Fibroblast of skin of right quadriceps (primary cell): ENCODE measurements at places on chromosomes 7 and 10.

- DNase-seq: no peak
Observed at GRCh38 chr10:123357421-123357930, 203.3 kb downstream of the BUB3 start.

DNA sequence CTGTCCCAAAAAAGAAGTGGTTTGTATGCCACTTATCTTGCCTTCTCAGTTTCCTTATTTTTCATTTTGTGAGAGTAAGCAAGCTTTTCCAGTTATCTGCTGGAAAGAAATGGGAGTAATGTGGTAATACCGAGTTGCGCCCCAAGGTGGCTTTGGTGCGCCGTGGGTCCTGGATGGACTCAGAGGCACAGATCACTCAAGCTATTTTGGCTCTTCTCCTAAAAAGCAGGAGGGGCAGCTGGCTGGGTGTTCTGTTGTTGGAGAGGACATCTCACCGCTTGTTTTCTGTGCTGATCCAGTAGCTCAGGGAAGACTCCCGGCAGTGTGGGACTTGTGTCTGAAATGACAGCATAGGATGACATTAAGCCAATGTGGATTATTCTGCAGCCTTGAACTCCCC is 16.4 kb downstream of the PRKRIP1 start:
- DNase-seq: no peak

DNA sequence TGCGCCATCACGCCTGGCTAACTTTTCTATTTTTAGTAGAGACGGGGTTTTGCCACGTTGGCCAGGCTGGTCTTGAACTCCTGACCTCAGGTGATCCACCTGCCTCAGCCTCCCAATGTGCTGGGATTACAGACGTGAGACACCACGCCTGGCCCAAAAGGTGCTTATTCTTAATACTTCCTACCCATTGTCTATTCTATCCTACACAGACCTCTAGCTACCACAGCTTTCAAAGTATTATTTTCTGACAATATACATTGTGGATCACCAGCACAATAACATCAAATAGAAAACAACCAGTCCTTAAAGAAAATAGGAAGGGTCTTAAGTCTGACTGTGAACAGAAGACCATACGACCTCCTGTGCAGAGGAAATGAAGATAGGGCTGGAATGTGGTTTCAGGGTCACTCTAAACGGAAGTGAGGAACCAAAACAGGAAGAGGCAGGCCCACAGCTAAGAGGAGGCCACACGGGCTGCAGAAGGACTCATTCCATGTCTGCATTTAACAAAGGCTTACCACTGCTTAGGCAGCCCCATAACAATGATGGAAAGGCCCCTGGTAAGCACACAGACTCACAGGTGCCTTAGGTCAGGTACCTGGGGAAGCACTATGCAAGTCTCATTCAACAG is 115.2 kb downstream of the ZFAND4 start:
- DNase-seq: no peak

GRCh38 chr7:134315679-134316538 is 821 bp downstream of the SLC35B4 start:
- DNase-seq: peak; percentile 26

- peak; percentile 76 for DNase-seq
Observed at GRCh38 chr10:90674928-90675327, 182.9 kb downstream of the HTR7 start.

- no peak for DNase-seq
Observed at GRCh38 chr7:105127179-105127578, 113.2 kb downstream of the KMT2E start.

DNA sequence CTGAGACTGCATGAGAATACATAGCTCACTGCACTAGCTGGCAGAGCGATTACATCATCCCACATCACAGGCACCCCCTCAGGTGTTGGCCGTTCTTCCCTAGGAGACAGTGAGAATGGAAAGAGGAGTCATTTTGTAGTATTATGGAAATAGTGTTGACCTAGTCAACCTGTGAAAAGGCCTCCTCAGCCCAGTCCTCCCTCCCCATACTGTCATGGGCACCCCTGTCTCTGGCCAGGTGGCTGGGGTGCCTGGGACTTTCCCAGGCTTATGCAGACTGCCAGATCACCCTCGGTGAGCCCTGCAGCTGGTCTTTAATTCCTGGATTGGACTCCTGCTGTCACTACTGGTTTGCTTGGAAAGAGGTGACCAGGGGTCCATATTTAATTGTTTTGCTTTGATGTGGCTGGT is 4.0 kb downstream of the INPP5A start:
- DNase-seq: no peak

GRCh38 chr7:21944616-21945453 is 864 bp downstream of the CDCA7L start:
- peak; percentile 18 for DNase-seq

DNA sequence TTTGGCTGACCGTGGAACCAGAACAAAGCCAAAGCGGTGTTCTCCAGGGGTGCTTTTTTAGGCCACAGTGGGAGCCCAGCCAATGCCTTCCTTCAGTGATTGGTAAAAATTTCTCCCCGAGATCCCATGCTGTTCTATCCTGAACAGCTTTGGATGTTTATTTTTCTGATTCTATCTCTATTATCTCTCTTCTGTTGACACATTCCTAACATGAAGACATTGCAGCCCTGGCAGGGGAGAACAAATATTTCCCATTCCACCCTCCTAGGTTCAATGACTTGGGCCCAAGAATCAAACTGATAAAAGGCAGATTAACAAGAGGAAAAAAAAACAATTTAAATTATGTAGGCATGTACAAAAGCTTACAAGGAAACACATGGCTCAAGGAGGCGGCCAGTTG is 162.7 kb downstream of the PFKFB3 start:
- no peak for DNase-seq

DNA sequence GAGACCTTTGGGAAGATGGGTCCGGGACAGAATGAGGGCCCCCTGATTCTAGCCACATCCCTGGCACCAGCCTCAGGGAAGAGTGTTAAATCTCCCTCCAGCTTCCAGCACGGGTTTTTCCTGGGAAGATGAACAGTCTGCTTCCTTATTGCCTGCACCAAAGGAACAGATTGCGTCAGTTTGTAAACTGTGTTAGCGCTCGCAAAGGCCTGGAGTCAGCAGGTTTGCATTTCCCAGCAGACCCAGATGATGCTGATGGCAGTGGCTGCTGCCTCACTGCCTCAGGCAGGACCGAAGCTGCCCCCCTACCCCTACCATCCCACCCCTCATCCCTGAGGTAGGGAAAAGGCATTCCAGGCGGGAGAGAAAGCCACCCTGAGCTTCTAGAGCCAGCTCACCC is 34.6 kb upstream of the LRRC4 start:
- no peak for DNase-seq

DNA sequence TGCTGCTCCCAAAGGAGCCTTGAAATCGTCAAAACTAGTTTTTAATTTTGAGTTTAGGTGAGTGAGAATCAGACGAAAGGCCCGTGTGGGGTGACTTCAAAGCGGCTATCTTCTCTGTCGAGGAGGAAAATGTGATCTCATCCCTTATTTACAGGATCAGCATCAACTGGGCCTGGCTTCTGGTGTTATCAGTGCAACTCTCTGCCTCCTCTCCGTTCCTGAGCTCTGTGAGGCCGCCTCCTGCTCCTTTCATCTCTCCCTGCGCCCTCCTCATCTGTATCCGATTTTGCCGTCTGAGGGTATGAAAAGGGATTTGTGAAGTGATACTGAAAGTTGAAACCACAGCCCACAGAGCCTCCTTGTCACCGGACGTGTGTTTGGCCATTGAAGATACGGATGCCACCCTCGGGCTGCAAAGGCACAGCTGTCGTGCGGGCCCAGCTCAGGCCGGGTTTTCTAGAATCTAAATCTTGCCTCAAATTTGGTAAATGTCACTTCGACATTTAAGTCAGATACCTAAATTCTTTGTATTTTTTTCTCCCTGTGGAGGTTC is 408.7 kb upstream of the ADARB2 start:
- no peak for DNase-seq

DNA sequence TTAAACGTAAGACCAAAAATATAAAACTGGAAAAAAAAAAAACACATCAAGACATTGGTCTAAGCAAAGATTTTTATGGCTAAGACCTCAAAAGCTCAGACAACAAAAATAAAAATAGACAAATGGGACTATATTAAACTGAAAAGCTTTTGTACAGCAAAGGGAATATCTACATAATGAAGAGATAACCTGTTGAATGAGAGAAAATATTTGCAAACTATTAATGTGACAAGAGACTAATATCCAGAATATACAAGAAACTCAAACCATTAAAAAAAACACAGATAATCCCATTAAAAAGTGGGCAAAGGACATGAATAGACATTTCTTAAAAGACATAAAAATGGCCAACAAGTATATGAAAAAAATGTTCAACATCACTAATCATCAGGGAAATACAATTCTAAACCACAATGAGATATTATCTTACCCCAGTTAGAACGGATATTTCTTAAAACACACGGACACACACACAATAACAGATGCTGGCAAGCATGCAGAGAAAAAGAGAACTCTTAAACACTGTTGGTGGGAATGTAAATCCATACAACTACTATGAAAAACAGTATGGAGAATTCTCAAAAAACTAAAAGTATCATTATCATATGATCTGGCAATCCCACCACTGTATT is 28.8 kb downstream of the CNOT4 start:
- DNase-seq: no peak

- DNase-seq: peak; percentile 9
Observed at GRCh38 chr10:48976196-48976595, 36.6 kb upstream of the LRRC18 start.

- DNase-seq: peak; percentile 31
Observed at GRCh38 chr10:43644252-43644651, 4.4 kb downstream of the ZNF32 start.

DNA sequence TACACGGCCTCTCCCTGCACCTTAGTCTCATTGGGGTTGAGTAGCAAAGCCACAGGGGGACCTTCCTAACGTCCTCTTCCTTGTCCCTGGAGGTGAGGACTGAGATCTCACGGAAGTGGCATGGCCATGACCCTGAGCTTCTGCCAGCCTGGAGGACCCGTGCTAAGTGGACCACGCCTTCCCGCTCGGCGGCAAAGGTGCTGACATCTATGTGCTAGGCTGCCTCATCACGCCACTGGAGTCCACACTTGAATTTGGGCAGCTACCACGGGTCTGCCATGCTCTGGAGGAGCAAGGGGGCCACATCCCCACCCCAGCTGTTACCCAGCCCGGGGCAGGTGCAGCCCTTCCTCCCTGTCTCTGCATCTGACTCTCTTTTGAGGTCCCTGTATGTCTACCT is 15.3 kb downstream of the GHRHR start:
- DNase-seq: no peak

DNA sequence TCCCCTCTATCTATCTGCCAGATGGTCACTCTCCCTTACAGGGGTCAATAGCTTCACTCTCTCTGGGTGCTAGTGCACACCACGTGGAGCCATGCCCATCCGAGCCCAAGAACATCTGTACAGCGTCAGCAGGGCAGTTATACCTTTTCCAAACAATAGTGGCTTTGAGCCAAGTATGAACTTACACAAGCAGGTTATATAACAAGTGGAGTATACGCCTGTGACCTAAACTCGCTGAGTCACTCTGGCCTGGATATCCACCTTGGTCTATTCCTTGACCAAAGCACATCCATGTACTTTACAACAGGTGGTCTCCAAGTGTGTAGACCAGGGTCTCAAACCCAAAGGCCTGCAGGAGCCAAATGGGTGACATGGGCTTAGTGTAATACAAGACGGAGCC is 20.3 kb downstream of the PLAC9 start:
- no peak for DNase-seq

GRCh38 chr10:77391605-77392235 is 245.9 kb downstream of the KCNMA1 start:
- DNase-seq: peak; percentile 94

DNA sequence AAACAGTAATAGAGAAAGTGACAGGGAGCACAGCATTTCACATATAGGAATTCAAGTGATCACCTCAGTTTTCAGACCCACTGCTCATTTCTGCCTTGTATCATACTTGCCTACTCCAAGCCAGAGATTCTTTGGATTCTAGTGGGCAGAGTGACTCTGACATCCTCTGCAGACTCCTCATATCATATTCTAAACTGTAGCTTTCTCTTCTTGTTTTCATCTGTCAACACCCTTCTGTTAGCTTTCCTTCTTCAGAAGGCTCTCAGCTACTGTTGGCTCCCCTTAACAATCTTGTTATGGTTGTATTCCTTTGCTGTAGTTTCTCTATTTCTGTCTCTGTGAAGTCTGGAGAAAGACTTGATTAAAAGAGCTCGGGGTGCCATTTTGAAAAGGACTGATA is 120.5 kb downstream of the CTNNA3 start:
- DNase-seq: no peak

GRCh38 chr10:123529146-123529760 is 136.9 kb upstream of the GPR26 start:
- no peak for DNase-seq

GRCh38 chr7:49630513-49630912 is 142.9 kb upstream of the VWC2 start:
- no peak for DNase-seq

- no peak for DNase-seq
Observed at GRCh38 chr10:78306358-78306757, 272.7 kb downstream of the RPS24 start.

DNA sequence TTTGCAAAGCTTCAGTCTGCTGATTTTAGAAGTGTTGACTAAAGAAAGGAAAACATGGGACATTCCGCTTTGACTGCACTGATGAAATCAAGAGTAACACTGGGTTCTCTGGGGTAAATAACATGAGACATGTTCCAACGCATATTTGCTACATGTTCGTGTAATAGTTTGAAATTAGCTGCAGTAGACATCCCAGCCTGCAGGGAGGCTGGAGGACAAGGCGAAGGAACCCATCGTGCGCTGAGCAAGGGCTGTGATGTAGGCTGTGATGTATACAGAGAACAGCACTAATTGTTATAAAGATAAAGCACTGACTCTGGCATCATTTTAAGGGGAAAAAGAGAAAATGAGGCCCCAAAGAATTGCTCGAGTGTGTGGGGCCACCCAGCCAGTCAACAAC is 40.3 kb downstream of the SFMBT2 start:
- DNase-seq: no peak

DNA sequence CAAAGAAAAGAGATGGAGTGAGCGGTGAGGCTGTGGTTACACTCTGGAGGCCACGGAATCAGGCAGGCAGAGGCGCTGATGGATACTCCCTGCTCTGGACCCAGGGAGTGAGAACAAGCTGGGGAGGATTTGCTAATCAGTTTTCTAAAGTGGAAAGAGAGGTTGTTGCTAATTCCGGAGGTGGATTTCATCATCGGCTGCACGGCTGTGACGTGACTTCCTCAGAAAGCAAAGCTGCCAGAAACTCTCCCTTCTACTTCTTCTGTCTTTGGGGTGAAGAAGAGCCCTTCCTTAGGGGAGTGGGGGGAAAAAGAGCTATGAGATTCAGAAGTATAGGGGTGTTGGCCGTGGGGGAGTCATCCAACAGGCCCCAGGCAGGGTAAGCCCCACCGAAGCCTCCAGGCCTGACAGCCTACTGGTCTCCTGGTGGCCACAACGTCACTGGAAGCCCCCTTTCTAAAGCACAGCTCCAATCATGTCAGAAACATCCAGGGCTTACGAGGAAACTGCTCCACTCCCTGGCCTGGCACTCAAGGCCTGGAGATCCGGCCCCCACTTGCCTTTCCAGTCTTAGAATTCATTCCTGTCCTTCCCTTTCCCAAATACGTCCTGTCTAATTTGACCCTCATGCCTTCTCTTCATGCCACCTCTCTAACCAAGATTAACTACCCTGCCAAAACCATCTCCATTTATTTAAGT is 114.5 kb downstream of the HIP1 start:
- peak; percentile 68 for DNase-seq
